ENCODE measurements at places on chromosomes 2 and 18.

DNA sequence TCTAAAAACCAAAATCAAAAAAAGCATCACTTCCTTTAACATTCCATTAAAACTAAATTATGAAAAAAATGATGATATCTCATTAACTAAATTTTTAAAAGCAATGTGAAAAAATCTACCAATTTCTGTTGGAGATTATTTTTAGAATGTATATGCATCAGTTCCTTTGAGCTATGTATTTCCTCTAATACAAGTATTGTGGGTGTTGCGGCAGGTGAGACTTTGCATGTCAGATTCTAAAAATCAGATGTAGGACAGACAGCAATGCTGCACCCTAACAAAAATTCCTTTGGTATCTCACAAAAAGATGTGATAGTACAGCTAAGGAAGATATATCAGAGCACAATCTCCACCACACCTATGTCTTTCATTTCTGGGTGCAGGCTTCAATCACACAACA lies 6.8 kb downstream of the MBD2 start:
- no peak for DNase-seq

GRCh38 chr18:44500808-44501610 lies 179.7 kb upstream of the SETBP1 start:
- DNase-seq: no peak

- no peak for DNase-seq
These were observed 70.3 kb downstream of the ASXL2 start for GRCh38 chr2:25808006-25808383.

DNA sequence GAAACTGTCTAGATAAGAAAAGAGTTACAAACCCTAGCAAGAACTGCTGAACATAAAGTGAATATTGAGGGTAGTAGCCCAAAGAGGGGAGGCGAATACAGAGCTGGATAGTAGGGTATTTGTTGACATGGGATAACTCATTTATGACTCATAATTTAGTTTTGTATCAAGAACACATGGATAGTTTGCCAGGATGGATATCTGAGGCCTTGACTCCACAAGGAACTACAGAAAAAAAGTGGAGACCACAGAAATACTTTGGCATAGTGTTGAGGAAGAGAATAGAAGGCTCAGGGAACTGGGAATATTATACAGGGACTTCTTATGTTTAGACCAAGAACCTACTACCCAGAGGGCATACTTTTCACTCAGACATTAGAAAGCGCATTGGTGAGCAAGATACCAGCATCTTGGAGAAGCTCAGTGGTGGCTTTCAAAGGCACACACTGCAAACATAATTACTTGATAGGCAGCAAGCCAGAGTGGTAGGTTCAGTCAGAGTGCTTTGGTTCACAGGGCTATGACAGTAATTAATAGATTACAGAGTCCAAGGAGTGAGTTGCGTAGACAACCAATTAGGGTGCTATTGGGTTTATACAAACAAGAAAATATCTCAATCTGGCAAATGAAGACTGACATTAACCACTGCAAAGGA lies 51.9 kb upstream of the ZBTB7C start:
- DNase-seq: no peak

GRCh38 chr18:38494065-38494464 lies 928.5 kb upstream of the CELF4 start:
- no peak for DNase-seq

- peak; percentile 80 for DNase-seq
These were observed 17.1 kb downstream of the ARHGAP25 start for GRCh38 chr2:68751397-68752339.

- no peak for DNase-seq
These were observed 290.7 kb downstream of the CYP26B1 start for GRCh38 chr2:71856773-71857525.

- no peak for DNase-seq
These were observed 135.8 kb upstream of the LTBP1 start for GRCh38 chr2:32810909-32811495.

- DNase-seq: no peak
These were observed 38.1 kb downstream of the TMEM200C start for GRCh38 chr18:5857180-5857579.

- DNase-seq: peak; percentile 5
These were observed 157.8 kb downstream of the CYRIA start for GRCh38 chr2:16507655-16508489.

GRCh38 chr18:55400590-55401541 lies 187.1 kb downstream of the TCF4 start:
- no peak for DNase-seq

DNA sequence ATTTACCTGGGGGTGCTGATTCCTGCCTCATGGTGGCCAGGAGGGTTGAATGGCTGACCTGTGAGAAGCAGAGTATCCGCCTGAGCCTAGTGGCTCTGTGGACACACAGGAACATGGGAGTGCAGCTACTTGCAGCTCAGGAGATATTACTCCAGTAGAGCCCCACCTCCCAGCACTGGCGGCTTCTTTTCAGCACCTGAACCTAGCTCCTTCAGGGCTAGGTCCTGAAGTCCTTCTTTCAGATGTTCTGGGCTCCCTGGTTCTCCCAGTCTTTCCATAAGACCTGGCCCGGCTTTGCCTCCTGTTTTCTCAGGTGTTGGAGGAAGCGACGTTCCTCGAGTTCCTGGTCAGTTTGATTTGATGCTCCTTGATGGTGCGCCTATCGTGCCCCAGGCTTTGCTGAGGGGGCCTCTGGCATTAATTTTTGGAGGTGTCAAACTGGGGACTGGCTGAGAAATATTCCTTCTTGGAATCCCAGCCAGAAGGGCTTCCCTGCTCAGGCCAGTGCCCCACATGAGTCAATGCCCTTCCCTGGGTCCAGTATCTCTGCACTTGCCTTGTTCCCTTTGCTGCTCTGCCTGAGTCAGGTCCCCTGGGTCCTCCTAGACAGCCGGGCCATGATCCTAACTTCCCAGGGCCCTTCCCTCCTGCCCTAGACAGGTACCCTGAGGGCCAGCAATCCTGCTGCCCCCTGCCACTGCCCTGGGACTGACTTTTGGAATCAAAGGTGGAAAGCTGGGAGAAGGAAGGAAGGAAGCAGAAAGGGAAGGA lies 110.7 kb upstream of the HAAO start:
- no peak for DNase-seq

DNA sequence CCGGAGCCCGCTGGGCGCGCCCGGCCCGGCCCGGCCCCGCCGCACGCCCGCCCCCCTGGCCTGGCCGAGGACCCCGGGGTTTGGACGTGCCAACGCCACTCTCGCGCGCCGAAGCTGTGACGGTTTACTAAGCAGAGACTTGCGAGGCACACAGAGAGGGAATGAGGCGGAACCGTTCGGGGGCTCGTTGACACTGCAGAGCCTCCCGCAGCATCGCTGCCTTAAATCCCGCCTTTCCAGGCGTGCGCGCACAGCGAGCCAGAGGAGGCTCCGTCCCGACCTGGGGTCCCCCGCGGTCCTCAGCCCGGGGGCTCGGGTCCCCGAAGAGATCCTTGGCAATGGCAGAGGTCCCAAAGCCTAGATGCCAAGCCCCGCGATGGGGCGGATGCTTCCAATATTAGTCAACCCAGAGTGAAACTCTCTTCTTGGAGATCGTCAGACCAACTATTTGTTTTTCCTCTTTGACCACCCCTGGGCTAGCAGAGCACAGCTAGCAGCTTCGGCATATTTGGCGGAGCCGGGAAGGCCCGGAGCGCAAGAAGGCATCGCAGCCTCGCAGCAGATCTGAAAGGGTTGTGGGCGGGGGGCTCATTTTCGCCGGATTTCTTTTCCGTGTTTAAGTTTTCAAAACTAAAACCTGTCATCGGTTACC lies at the start of gene ZNF385B:
Gene ZNF385B (minus strand): TSS at position 197 of the 652 bp plus-strand sequence.
- no peak for DNase-seq

DNA sequence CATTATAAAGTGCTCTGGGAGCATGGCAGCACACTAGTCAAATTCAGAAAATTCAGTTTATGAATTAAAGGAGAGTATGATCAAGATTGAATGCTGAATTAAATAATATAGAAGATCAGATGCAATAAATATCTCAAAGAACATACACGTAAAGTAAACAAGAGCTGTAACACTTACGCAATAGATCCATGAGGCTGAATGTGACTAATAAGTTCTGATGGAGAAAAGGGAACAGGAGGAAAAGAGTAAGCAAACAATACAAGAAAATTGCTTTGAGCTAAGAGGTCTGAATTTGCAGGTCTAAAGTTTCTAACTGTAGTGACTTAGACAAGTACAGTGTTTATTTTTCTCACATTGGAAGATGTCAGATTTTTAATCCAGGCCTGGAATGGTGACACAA lies 646.7 kb upstream of the ZNF804A start:
- no peak for DNase-seq

- DNase-seq: no peak
These were observed 93.5 kb upstream of the TACR1 start for GRCh38 chr2:75292826-75293225.

DNA sequence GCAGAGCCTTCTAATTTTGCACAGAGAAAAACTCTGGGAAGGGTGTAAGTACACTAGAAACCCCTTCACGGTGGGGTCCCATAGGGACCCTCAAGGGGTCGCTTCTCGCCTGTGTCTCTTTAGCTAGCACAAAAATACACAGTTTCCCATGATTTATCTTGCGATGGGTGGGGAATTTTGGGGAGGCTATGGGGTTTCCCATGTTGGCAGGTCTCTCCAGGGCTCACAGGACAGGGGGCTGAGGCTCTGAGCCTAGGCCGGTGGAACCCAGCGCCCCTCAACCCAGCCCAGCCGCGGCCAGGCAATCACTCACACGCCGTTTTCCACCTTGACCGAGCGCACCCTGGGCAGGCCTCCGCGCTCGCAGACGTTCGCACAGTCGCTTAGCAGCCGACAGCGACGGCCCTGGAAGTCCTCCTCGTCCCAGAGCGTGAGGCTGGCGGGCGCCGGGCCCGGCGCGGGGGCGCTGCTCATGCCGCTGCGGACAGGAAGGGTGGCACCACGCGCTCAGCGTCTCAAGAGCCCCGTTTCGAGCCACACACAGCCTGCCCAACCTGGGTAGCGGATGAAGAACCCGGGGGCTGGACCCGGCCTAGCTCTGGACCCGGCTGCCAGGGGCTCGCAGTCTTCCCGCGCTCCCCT lies 398 bp downstream of the CRYBA2 start:
- no peak for DNase-seq

GRCh38 chr2:29066997-29067605 lies 7.2 kb downstream of the PCARE start:
- no peak for DNase-seq

GRCh38 chr2:120261387-120262006 lies 8.8 kb downstream of the RALB start:
- DNase-seq: no peak

DNA sequence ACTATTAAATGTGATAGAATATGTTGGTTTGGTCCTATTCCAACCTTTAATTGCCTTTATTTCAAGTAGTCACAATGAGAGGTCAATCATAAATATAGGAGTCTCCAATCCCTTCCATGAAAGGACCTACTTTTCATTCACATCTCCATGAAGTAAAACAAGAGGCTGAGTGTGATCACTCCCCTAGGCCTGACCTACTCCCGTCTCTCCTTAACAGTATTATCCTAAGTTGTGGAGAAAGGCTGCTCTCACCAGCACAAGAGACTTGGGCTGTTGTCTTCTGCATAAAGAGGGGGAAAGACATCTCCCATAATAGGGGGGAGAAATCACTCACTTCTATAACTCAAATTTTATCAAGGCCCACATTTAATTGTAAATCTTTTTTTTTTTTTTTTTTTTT lies 105.4 kb downstream of the SOS1 start:
- no peak for DNase-seq

DNA sequence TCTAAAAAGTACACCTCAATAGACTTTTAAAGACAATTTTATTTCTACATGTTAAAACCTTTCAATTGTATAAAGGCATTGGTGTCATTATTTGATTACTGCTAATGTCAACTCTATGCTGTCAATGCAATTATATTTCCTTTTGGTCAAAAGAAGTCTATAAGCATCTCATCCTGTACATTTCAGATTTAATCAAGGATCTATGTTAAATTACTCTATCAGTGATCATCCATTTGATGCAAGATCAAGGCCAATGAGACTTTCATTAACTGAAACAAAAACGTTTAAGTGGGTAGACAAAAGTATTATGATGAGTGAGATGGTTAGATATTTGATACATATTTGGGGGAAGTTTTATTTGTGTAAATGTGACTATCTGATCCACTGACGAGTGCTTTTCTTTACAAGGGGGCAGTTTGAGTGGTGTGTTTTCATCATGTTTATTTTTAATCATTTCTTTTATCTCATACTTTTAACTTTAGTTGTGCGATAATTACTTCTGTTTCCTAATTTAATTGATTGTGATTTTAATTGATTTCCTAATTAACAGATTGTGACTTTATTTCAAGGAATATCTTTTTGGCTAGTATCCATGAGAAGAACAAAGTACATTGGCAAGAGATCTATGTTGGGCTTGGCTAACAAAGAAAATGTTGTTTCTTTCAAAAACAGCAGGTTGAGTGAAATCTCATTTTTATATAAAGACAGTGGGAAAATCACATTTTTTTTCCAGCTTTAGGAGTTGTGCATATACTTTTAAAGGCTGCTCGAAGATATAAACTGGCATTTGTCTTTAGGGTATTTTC lies 1.1 kb downstream of the ARHGAP28 start:
- no peak for DNase-seq

DNA sequence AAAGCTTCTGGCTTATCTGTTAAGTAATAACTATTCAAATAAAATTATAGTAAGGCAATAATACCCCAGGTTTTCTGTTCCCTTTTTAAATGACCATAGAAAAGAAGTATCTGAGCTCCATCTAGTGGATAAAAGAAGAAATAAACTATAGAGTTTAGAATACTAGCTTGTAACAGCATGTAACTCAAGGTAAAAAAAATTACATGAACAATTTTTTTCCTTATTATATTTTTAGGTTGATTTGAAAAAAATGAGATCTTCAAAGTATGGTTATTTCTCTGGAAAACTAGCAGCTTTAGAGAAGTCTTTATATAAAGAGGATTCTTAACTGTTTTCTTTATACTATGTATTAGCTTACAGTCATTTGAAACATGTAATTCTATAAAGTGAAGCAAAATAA lies 58.1 kb downstream of the NCKAP1 start:
- DNase-seq: no peak

All from caudate nucleus (tissue), 63 donors.